ENCODE measurements at places on chromosomes 3 and 15. TPM values are rescaled to one million over a fixed set of nuclear protein-coding genes. Genes with fewer than 3 reads are reported as not detected.
A peak's percentile ranks its signal among the peaks of the same experiment; 100 is the strongest.

GRCh38 chr15:88529021-88529630 is 17.4 kb downstream of the DET1 start:
- H3K36me3 ChIP-seq: no peaks in the 10 kb centered on the region
- no peaks in the 10 kb centered on the region for H3K27me3 ChIP-seq
- no peak overlapping the region for H3K4me3 ChIP-seq

CRYGS gene
- 1.3 TPM for polyA plus RNA-seq

DNA sequence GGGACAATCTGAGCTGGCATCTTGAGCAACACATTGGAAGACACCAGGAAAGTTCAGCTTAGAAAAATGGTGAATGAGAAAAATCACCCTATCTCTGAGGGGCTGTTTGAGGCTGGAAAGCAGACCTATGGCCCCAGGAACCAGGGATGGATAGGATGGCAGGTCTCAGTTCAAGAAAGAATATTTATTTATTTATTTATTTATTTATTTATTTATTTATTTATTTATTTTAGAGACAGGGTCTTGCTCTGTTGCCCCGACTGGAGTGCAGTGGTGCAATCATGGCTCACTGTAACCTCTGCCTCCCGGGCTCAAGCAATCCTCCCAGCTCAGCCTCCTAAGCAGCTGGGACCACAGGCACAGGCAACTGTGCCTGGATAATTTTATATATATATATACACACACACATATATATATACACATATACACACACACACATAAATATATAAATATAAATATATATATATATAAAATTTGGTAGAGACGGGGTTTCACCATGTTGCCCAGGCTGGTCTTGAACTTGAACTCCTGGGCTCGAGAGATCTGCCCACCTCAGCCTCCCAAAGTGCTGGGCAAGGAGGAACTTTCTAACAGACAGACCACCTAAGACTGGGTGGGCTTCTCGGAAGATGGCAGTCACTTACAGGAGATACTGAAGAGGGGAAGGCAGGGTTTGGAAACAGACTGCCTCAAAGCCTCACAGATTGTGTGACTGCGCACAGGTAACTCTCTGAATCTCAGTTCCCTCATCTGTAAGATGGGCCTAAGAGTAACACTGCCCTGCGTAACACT is 29.7 kb downstream of the CCDC13 start:
- no peak overlapping the region for H3K27ac ChIP-seq
- no peaks in the 10 kb centered on the region for H3K27me3 ChIP-seq
- H3K4me1 ChIP-seq: 0 out of 2 replicates have a peak, but pooled peaks cover 8% of the 10 kb centered on the region
- no peak for DNase-seq
- no peaks in the 10 kb centered on the region for H3K36me3 ChIP-seq
- no peak overlapping the region for H3K4me3 ChIP-seq

- no peaks in the 10 kb centered on the region for H3K36me3 ChIP-seq
- peaks cover 55% of the 10 kb centered on the region for H3K4me1 ChIP-seq
- peak overlapping the region; percentile 41 for H3K27ac ChIP-seq
- peak; percentile 49 for DNase-seq
- no peaks in the 10 kb centered on the region for H3K27me3 ChIP-seq
Observed at GRCh38 chr15:63189941-63190768, 749 bp downstream of the RAB8B start.

DNA sequence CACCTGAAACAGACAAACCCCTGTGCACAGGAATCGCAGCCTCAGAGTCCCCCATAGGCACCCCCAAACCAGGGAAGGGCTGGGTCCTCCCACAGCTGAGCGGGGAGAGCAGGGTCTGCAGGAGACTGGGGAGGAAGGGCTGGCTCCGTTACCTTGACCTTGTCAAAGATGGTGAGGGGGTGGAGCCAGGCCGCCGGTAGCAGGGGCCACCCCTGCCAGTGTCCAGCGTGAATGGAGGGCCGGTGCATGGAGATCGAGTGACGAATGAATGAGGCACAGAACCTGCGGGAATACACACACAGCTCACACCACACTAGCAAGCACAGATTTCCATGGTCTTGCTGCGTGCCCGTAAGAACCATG is 102.2 kb downstream of the TMEM266 start:
- H3K4me3 ChIP-seq: no peak overlapping the region
- H3K4me1 ChIP-seq: peaks cover 7% of the 10 kb centered on the region
- H3K27me3 ChIP-seq: no peaks in the 10 kb centered on the region
- H3K27ac ChIP-seq: no peak overlapping the region
- no peaks in the 10 kb centered on the region for H3K36me3 ChIP-seq

CTXN2 gene
- polyA plus RNA-seq: not detected

DNA sequence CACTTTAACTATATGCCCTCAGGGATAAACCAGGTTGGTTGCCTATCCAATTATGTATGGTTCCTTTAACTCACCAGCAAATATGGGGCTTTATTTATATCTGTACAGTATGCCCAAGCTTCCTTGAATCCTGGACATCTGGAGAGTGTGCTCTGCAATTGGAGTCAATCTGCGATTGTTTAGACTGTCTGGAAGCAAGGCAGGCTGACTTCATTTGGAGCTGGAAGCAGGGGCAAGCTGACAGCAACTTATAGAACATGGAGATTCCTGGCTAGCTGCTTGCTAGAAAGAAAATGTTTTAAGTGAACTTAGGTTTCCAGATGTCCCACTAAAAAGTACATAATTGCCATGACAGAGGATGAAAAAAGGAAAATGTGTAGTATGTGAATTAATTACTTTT is 63.7 kb upstream of the TPRG1 start:
- H3K36me3 ChIP-seq: no peaks in the 10 kb centered on the region
- H3K27ac ChIP-seq: no peak overlapping the region
- peak overlapping the region; percentile 17 for H3K4me3 ChIP-seq
- H3K27me3 ChIP-seq: no peaks in the 10 kb centered on the region
- DNase-seq: peak; percentile 33

DNA sequence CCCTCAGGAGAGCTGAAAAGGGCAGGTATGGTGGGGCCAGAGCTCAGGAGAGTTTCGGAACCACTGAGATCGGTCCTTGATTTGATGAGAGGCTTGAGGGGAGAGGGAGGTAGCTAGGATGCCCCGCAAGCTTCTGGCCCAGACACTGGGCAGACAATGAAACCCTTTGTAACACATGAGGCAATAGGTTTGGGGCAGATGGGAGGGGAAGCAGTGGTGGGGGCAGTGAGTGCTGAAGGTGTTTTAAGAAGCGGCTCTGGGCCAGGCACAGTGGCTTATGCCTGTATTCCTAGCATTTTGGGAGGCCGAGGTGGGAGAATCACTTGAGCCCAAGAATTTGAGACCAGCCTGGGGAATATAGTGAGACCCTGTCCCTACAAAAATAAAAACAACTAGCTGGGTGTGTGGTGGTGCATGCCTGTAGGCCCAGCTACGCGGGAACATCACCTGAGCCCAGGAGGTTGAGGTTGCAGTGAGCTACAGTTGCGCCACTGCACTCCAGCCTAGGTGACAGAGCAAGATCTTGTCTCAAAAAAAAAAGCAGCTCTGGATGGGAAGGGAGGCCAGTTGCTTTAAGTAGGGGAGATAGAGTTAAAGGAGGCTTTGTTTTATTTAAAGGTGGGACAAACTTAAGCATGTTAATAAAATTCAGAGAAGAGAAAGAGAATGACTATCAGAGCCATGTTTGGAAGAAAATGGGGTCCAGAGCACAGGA is 9.6 kb upstream of the SNX22 start:
- peaks cover 23% of the 10 kb centered on the region for H3K36me3 ChIP-seq
- H3K4me3 ChIP-seq: no peak overlapping the region
- DNase-seq: no peak
- H3K4me1 ChIP-seq: no peaks in the 10 kb centered on the region
- H3K27ac ChIP-seq: no peak overlapping the region

- peaks cover 11% of the 10 kb centered on the region for H3K4me1 ChIP-seq
- no peaks in the 10 kb centered on the region for H3K36me3 ChIP-seq
- peak; percentile 17 for DNase-seq
- H3K27me3 ChIP-seq: no peaks in the 10 kb centered on the region
- no peak overlapping the region for H3K27ac ChIP-seq
Observed at GRCh38 chr3:31379598-31379997, 153.1 kb upstream of the STT3B start.

DNA sequence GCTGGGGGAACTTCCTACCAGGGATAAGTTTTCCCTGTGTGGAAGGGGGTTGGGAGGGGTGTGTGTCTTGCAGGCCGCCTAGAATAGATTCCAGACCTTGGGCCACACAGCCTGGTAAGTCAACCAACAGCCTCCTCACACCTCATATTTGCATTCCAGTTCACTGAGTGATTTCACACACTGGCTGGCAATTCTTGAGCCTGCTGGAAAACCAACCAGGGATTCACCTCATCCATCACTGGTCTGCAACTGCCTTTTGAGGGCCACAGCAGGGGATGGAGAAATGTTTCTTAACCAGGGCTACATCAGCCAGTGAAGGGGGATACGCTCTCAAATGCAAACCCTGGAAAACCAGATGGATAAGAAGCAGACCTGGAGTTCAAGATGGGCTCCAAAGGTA is 2.0 kb downstream of the FSTL1 start:
- peaks cover 42% of the 10 kb centered on the region for H3K36me3 ChIP-seq
- H3K27ac ChIP-seq: peak overlapping the region; percentile 84
- H3K4me3 ChIP-seq: peak overlapping the region; percentile 81
- H3K27me3 ChIP-seq: no peaks in the 10 kb centered on the region
- H3K4me1 ChIP-seq: peaks cover 45% of the 10 kb centered on the region
- peak; percentile 93 for DNase-seq

SNURF gene
- polyA plus RNA-seq: 0.75 TPM

RARRES1 gene
- 1.0 TPM for polyA plus RNA-seq

- H3K4me3 ChIP-seq: no peak overlapping the region
- H3K27ac ChIP-seq: no peak overlapping the region
- DNase-seq: no peak
- H3K4me1 ChIP-seq: peaks cover 5% of the 10 kb centered on the region
Observed at GRCh38 chr15:60514261-60514881, 35.4 kb upstream of the ICE2 start.

- H3K36me3 ChIP-seq: no peaks in the 10 kb centered on the region
- H3K4me3 ChIP-seq: 0 out of 2 replicates have a peak overlapping the region, but pooled peaks have one; percentile 36
- H3K4me1 ChIP-seq: peaks cover 35% of the 10 kb centered on the region
- no peaks in the 10 kb centered on the region for H3K27me3 ChIP-seq
Observed at GRCh38 chr15:75178171-75178937, 23.3 kb upstream of the C15orf39 start.

CADPS gene
- polyA plus RNA-seq: 3.0 TPM

GRCh38 chr3:174907027-174907426 is 47.9 kb downstream of the NAALADL2 start:
- no peak overlapping the region for H3K27ac ChIP-seq
- H3K36me3 ChIP-seq: no peaks in the 10 kb centered on the region
- no peak overlapping the region for H3K4me3 ChIP-seq
- peaks cover 12% of the 10 kb centered on the region for H3K4me1 ChIP-seq
- H3K27me3 ChIP-seq: no peaks in the 10 kb centered on the region
- DNase-seq: peak; percentile 43

DNA sequence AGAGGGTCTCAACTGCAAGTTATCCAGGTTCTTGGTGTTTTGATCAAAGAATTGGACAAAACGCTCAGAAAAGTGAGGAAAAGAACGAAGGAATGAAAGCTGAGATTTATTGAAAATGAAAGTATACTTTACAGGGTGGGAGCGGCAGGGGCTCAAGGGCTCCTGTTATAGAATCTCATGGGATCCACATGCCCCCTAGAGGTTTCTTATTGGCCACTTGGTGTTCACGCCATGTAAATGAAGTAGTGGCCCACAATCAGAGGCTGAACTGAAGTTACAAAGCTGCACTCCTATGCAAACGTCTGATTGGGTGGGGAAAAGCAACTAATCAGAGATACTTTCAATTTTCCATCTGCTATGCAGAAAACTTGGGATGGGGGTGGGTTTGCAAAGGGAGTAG is 216.7 kb downstream of the PTPRG start:
- peaks cover 14% of the 10 kb centered on the region for H3K4me1 ChIP-seq
- H3K4me3 ChIP-seq: no peak overlapping the region
- no peak for DNase-seq
- no peak overlapping the region for H3K27ac ChIP-seq
- no peaks in the 10 kb centered on the region for H3K36me3 ChIP-seq

CPEB1 gene
- polyA plus RNA-seq: 5.6 TPM

DNA sequence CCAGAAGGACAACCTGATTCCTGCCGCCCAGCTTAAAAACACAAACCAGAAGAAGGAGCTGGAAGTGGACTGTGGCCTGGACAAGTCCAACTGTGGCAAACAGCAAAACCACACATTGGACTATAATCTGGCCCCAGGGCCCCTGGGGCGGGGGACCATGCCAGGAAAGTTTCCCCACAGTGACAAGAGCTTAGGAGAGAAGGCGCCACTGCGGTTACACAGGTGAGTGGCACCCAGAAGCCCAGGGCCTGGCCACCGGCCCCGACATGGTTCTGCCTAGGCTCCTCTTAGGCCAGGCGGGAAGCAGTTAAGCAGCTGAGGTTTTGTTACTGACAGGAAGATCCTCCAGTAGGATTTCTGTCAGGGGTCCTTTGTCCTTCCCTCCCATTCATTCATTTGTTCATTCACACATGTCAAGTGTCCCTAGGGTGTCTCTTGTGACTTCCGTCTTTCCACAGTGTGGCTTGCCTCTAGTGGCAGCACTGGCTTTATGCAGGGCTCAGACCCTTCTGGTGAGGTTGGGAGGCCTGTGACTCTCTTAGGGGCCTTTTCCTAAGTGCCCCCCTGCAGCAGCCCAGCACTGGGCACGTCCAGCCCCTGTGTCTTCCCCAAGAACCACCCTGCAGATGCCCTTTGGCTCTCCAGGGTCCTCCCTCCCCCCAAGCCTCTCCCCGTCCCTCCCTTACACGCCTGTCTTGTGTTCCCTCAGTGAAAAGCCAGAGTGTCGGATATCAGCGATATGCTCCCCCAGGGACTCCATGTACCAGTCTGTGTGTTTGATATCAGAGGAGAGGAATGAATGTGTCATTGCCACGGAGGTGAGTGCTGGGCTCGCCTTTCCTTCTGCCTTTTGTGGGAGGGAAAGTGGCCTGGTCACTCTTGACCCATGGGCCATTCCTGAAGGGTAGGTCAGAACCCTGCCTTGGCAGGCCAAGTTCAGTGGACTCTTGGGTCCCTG is 7.8 kb downstream of the DLL4 start:
- no peaks in the 10 kb centered on the region for H3K36me3 ChIP-seq
- DNase-seq: peak; percentile 47
- H3K27me3 ChIP-seq: peaks cover 2% of the 10 kb centered on the region
- no peak overlapping the region for H3K4me3 ChIP-seq

- no peaks in the 10 kb centered on the region for H3K4me1 ChIP-seq
- H3K27me3 ChIP-seq: no peaks in the 10 kb centered on the region
- H3K36me3 ChIP-seq: no peaks in the 10 kb centered on the region
Observed at GRCh38 chr3:20380295-20380694, 194.3 kb upstream of the SGO1 start.

PIGZ gene
- 9.6 TPM for polyA plus RNA-seq

ENTPD3 gene
- not detected for polyA plus RNA-seq

DNA sequence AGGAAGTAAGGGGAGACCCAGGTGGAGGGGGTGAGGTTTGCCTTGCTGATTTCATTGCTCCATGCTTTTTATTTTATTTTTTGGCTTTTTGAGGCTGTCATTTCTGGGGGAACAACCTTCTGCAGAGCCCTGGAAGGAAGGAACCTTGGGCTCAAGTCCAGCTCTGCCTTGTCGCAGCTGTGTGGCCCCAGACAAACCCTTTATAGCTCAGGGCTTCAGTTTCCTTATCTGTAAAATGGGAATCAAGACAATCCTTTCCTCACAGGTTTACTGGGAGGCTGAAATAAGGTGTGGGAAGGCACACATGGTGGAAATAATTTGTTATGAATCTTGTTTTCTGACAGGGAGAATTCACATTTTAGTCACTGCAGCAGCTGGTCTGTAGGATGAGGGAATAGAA is 45.4 kb upstream of the CTSH start:
- H3K27me3 ChIP-seq: no peaks in the 10 kb centered on the region
- H3K27ac ChIP-seq: no peak overlapping the region
- no peaks in the 10 kb centered on the region for H3K36me3 ChIP-seq

GRCh38 chr3:153591561-153592245 is 429.7 kb downstream of the RAP2B start:
- no peak overlapping the region for H3K4me3 ChIP-seq
- no peaks in the 10 kb centered on the region for H3K4me1 ChIP-seq
- DNase-seq: no peak
- no peaks in the 10 kb centered on the region for H3K27me3 ChIP-seq
- H3K36me3 ChIP-seq: no peaks in the 10 kb centered on the region
